SJSA1 (cell line): ENCODE measurements at places on chromosomes 7 and 10.
A peak's percentile ranks its signal among the peaks of the same experiment; 100 is the strongest.

GRCh38 chr7:82319674-82320118 is 123.9 kb downstream of the CACNA2D1 start:
- DNase-seq, result peak; percentile 57

GRCh38 chr10:13420532-13421307 is 72.6 kb upstream of the SEPHS1 start:
- DNase-seq, result no peak

GRCh38 chr7:5997210-5997808 is 11.5 kb downstream of the PMS2 start:
- peak; percentile 69 for DNase-seq

- DNase-seq, result no peak
These were observed 116.8 kb downstream of the PARD3 start for GRCh38 chr10:34698248-34698831.

GRCh38 chr10:15539262-15539661 is 168.2 kb upstream of the FAM171A1 start:
- DNase-seq, result no peak

DNA sequence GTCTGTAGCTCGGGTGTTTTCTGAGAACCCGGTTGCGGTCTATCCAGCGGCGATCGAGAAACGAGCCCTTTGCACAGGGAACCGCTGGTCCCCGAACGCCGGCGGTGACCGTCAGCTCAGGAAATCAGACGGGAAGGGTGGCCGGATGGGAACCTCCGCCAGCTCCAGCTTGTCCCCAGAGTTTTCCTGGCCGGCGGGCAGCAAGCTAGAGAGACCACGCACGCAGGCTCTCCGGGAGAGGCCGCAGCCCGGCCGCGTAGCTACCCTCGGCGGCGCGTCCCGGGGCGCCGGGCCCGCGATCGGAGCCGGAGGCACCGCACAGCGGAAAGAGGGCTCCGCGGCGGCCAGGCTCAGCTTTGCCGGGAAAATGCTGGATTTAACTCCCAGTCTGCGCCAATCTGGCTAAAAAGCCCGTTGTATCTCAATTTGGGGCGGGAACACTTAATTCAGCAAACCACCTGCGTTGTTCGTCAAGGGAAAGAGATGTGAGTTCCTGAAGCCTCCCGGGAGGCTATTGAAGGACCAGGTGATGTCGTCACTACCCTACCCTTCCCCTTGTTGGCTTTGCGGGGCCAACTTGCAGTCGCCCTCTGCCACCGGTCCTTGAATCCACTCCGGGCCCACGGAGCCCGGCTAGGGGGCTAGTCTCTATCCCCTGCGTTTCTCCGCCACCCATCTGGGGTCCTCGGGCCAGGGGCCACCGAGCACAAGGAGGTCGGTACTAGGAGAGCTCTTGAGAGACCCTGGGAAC is 859 bp upstream of the CH25H start:
- no peak for DNase-seq

DNA sequence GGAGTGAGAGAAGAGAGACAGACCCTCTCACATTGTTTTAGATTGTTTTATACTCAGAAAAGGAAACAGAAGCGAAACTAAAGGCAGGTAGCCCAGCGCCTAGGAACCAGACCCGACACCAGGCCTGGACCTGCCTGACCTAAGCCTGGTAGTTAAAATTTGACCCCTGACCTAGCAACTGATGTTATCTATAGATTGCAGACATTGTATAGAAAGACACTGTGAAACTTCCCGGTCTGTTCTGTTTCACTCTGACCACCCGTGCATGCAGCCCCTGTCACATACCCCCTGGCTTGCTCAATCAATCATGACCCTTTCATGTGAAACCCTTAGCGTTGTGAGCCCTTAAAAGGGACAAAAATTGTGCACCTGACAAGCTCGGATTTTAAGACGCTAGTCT is 31.6 kb downstream of the VIPR2 start:
- no peak for DNase-seq

- no peak for DNase-seq
These were observed 101.6 kb downstream of the PRTFDC1 start for GRCh38 chr10:24850727-24851296.

- DNase-seq, result no peak
These were observed 42.1 kb downstream of the GSDME start for GRCh38 chr7:24715171-24715570.
